ENCODE measurements at places on chromosomes 11 and 22. TPM values are rescaled to one million over a fixed set of nuclear protein-coding genes. Genes with fewer than 3 reads are reported as not detected.

Gene C11orf86
- 0.25 TPM for polyA plus RNA-seq

Gene AP2A2
- 95.7 TPM for polyA plus RNA-seq

DNA sequence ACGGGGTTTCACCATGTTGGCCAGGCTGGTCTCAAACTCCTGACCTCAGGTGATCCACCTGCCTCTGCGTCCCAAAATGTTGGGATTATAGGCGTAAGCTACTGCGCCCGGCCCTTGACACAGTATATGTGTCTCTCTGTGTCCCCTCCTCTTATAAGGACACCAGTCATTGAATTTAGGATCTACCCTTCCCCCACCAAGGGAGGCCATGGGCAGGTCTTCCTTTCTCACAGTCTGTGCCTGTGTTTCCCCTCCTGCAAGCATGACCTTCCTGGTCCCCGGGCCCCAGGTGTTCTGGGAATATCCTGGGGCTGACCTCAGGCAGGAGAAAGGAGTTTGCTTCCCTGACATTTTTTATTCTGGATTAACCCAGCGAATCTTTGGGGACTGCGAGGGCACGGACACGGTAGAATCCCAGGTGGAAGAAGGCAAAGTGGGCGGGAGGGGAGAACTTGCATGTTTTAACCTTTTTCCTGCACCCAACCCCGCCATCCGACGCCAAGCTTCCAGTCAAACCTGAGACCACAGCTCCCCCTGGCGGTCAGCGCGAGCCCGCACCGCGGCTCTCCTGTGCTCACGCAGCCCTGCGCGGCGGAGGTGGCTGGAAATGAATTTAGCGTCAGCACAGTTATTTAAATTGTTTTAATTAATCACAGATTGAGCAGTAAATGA, 42.1 kb upstream of the ISX start:
- no peak for DNase-seq

DNA sequence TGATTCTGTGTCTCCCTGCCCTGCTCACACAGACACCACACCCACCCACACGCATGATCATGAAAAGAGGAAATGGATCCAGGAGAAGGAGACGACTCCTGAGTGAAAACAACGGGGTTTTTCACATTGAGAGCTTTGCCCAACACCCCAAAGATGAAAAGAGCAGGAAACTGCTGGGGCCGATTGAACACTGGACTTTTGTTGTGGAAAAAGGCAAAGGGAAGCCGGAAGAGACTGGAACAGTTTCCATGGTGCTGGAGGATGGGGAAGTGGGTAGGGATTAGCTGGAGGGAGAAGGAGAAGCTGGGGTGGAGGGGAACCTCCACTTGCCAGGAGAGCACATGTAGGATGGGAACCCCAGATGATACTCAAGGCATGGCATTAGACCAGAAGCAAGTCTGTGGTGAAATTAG, 5.2 kb upstream of the SLC43A3 start:
- DNase-seq: no peak

GRCh38 chr22:22022255-22022840, 39.8 kb upstream of the TOP3B start:
- no peak for DNase-seq
